ENCODE measurements at places on chromosomes 13 and 19.
A peak's percentile ranks its signal among the peaks of the same experiment; 100 is the strongest.

DNA sequence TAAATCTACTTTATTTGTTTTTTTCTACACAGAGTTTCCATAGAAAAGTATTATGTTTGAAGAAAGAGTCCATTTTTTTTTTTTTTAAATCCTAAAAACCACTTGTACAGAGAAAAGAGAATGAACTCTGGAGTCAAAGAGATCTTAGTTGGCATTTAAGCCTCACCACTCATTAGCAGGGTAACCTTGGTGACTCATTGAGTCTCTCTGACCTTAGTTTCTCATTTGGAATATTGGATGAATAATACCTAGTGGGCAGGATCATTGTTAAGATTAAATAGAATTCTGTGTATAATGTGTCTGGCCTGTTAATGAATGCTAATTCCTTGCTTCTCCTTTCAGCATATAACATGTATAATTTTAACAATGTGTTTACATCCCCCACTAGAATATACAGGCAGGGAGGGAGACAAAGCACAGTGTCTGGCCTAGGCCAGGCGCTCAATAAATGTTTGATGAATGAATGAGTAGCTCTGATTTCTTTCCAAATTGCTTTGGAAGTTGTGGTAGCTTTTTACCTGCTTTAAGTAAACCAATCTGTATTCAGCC lies 48.7 kb upstream of the MYCBP2 start:
- no peaks in the 10 kb centered on the region for H3K27me3 ChIP-seq
- DNase-seq, result no peak
- no peak overlapping the region for H3K4me3 ChIP-seq

GRCh38 chr13:78436311-78436710 lies 167.0 kb downstream of the POU4F1 start:
- no peaks in the 10 kb centered on the region for H3K36me3 ChIP-seq
- no peak for DNase-seq
- no peaks in the 10 kb centered on the region for H3K4me1 ChIP-seq
- no peak overlapping the region for H3K27ac ChIP-seq
- H3K4me3 ChIP-seq, result no peak overlapping the region
- no peaks in the 10 kb centered on the region for H3K27me3 ChIP-seq

DNA sequence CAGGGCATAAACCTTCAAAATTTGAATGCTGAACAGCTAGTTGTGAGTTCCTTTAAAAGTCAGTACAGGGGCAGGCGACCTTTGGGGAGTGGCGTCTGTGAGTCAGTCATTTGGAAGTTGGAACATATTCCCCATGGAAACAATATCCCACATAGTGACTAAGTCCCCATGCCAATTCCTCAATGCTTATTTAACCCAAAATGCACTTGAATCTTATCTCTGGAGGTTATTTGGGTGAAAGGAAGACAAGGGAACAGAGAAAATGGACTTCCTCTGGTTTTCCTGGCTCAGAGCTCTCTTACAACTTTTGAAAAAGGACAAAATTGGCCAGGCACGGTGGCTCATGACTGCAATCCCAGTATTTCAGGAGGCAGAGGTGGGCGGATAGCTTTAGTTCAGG lies 479.2 kb upstream of the NBEA start:
- no peaks in the 10 kb centered on the region for H3K27me3 ChIP-seq
- H3K4me1 ChIP-seq, result peaks cover 10% of the 10 kb centered on the region
- no peak overlapping the region for H3K27ac ChIP-seq
- H3K36me3 ChIP-seq, result no peaks in the 10 kb centered on the region
- no peak overlapping the region for H3K4me3 ChIP-seq

GRCh38 chr13:22839603-22840530 lies 340.9 kb upstream of the SGCG start:
- H3K27me3 ChIP-seq, result no peaks in the 10 kb centered on the region
- DNase-seq, result no peak
- H3K4me3 ChIP-seq, result no peak overlapping the region
- no peak overlapping the region for H3K27ac ChIP-seq
- H3K36me3 ChIP-seq, result no peaks in the 10 kb centered on the region

GRCh38 chr13:99432609-99433542 lies 68.4 kb upstream of the TM9SF2 start:
- H3K36me3 ChIP-seq, result no peaks in the 10 kb centered on the region
- peaks cover 26% of the 10 kb centered on the region for H3K4me1 ChIP-seq
- H3K27ac ChIP-seq, result peak overlapping the region; percentile 40
- H3K27me3 ChIP-seq, result no peaks in the 10 kb centered on the region
- peak overlapping the region; percentile 35 for H3K4me3 ChIP-seq

DNA sequence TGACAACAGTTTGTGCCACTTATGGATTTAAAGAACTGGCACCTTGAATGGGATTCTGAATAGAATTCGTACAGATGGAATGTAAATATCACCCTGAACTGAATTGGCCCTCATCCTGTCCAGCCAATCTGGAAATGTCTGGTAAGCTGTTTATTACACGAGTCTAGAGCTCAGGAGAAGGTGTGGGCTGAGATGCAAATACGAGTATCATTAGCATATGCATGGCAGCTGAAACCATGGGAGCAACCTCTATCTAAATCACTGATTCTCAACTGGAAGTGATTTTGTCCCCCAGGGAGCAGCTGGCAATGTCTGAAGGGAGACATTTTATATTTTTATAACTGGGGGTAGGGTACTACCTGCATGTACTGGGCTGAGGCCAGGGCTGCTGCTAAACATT lies 15.6 kb upstream of the VWA8 start:
- H3K27ac ChIP-seq, result no peak overlapping the region
- H3K27me3 ChIP-seq, result no peaks in the 10 kb centered on the region
- no peaks in the 10 kb centered on the region for H3K4me1 ChIP-seq
- H3K4me3 ChIP-seq, result no peak overlapping the region
- no peak for DNase-seq
- H3K36me3 ChIP-seq, result no peaks in the 10 kb centered on the region
